ENCODE measurements at places on chromosomes 5 and 9.
A peak's percentile ranks its signal among the peaks of the same experiment; 100 is the strongest.

DNA sequence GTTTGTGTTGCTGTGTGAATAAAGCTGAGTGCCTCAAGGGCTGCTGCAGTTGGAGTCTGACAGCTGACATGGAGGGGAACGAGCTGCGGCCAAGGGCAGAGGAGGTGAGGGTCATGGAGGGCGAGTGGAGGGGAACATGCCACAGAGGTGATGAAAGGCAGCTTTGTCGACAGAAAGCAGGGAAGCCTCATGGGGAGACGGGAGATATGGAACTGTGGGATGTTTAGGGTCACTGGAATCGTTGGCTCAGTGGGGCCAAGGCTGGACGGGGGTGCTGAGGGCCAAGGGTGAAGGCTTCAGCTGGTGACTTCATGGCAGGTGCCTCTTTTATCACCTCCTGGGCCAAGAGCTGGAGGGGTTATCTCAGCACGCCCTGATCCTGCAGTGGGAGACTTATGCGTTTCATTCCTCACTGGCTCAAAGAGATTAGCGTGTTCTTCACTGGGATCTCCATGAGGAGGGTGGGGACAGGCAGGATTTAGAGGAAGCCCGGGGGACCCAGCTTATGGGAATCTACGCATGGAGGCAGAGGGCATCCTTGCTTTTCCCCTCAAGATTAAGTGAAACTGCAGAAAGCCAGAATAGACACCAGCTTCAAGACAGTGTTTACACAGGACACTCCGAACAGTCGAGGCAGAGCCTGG, 42.2 kb downstream of the FAM240B start:
- DNase-seq: no peak

- DNase-seq: no peak
These were observed 116.4 kb downstream of the MYO10 start for GRCh38 chr5:16819522-16820167.

DNA sequence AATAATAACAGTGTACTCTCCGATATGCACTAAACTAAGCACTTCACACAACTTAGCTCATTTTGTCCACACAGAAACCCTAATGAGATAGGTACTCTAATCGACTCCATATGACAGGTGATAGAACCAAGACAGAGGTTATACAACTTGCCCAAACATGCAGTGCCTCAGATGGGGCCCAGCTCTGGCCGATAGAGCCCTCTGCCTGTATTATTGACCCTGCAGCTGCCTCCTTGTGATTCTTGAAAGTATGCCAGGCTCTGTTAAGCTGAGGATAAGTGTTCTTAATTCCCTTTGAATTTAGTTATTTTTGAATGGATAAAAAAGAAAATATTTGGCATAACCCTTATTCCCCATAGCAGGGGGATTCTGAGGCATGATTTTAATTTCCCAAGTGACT, 78.5 kb downstream of the HMHB1 start:
- DNase-seq: peak; percentile 77

- no peak for DNase-seq
These were observed 52.4 kb upstream of the UBAC1 start for GRCh38 chr9:136013524-136014034.

DNA sequence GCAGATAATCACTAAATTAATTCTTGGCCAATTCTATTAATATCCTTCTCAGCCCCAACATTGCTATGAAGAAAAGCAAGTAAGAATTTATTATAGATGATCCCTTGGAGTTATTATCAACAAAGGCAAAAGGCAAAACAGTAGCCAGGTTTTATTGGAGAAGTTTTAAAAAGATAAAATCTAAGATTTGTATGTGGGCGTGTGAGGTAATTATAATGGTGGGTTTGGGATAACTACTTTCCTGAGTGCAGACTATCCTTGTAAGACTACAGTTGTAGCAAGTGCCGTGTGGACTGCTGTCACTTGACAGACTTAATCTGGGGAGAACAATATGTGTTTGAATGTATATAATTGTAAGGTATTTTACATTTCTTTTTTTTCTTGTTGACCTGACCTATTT, 23.2 kb downstream of the SLC31A1 start:
- no peak for DNase-seq

DNA sequence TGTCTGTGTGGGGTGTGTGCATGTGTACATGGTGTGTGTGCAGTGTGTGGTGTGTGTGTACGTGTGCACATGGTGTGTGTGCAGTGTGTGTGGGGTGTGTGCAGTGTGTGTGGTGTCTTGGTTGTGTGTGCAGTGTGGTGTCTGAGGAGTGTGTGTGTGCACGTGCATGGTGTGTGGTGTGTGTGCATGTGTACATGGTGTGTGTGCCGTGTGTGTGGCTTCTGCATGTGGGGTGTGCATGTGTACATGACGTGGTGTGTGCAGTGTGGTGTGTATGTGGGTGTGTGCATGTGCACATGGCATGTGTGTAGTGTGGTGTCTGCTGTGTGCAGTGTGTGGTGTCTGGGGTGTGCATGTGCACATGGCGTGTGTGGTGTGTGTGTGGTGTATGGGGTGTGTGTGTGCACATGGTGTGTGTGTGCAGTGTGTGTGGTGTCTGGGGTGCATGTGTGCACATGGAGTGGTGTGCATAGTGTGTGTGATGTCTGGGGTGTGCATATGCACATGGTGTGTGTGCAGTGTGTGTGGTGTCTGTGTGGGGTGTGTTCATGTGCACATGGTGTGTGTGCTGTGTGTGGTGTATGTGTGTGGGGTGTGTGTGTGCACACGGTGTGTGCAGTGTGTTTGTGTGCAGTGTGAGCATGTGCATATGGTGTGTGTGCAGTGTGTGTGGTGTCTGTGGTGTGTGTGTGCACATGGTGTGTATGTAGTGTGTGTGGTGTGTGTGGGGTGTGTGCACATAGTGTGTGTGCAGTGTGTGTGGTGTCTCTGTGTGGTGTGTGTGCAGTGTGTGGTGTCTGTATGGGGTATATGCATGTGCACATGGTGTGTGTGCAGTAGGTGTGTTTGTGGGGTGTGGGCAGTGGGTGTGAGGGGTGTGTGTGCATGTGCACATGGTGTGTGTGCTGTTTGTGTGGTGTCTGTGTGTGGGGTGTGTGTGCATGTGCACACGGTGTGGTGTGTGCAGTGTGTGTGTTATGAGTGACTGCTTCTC, 40.6 kb upstream of the ZNG1F start:
- DNase-seq: no peak

DNA sequence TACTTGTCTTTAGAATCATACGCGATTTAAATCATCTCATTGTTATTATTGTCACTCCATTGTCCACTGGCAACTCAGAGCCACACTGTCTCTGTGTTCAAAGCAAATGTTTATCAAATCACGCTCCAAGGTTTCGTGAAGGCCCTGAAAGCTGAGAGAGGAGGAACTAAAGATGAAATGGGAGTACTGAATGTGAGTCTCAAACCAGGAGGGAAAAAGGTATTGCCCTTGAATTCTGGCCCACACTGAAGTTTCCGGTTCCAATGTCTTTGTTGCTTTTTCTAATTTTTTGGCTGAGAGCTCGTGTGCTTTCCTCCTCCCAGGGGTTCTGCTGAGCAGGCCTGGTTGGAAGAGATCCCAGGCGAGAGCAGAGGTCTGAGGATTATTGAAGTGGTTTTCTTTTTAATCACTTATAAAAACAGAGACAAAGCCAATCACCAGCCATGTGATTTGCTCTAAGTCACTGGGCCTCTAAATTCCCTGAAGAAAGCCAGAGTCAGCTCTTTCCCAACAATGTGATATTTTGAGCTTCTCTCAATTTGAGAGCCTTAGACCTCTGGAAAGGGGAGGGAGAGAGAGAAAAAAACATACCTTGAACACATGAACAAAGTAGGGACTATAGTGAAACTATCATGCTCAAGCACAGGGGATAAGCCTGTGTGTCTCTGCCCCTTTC, 420.8 kb upstream of the GRAMD2B start:
- peak; percentile 42 for DNase-seq

DNA sequence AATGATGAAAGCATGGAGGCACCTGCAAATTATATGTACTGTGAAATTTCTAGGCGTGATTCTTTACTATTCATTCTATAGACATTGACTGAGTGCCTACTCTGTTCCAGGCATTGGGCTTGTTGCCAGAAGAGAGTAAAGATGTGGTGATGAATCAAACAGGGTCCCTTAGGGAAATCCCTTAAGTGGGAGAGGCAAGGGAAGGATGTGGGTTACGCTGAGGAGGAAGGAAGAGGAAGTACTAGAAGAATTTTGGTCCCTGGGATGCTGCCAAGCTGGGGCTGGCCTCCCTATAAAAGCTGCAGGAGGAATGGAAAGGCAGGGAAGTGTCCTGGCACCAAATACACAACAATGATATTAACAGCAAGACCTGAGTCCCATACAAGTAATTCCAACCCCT, 76.7 kb upstream of the SPOCK1 start:
- DNase-seq: no peak

GRCh38 chr5:180212363-180213255, 3.6 kb upstream of the RASGEF1C start:
- no peak for DNase-seq

DNA sequence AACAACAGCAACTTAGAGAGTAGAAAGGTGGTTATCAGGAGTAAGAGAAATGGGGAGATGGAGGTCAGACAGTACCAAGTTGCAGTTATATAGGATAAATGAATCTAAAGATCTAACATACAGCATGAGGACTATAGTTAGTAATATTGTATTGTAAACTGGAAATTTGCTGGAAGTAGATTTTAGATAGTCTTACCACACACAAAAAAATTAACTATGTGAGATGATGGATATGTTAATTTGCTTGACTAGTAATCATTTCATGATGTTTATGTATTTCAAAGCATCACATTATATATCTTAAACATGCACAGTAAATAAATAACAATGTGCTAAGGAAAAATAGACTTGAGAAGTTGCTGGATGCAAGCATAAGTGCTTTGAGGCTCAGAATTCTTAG, 622.1 kb downstream of the CCDC171 start:
- DNase-seq: no peak

- no peak for DNase-seq
These were observed 149.2 kb upstream of the ANKH start for GRCh38 chr5:15020736-15021135.

DNA sequence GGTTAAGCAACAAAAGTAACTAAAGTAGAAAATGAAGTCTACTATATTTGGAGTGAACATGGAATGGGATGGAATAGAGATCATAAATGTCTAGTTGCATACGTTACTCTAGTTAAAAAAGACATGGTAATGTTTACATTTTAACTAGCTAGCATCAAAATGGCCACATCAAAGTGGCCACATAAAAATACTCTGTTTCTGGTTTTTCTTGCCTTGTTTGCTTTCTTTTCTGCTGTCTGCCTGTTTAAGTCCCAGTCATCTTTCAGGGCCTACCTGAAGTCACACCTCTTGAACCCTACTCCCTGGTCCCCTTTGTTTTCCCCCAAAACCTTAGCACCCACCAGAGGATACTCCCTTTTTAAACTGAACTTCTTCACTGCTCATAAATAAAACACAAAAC, 6.4 kb upstream of the KIF2A start:
- DNase-seq: no peak

GRCh38 chr9:17082343-17083064, 52.3 kb upstream of the CNTLN start:
- DNase-seq: no peak

DNA sequence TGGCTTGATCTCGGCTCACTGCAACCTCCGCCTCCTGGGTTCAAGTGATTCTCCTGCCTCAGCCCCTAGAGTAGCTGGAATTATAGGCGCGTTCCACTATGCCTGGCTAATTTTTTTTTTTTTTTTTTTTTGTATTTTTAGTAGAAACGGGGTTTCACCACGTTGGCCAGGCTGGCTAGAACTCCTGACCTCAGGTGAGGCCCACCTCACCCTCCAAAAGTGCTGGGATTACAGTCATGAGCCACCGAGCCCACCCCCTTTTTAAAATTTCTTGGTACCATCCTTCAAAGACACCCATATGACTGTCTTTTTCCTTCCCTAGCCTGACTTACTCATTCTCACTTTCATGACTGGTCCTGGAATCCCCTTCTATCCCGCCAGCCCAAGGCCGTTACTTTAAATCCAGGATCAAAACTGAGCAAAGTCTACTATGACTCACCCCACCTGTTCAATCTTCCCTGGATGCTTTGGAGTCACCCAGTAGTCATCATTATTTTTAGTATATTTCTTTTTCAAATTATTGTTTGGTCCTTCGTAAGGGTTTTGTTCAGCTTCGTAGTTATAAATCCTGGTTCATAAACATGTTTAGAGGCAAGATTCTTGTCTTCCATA, 1.2 kb upstream of the TBCA start:
- no peak for DNase-seq

- peak; percentile 87 for DNase-seq
These were observed 24.5 kb downstream of the C9orf152 start for GRCh38 chr9:110183208-110184145.

- DNase-seq: no peak
These were observed 435.8 kb upstream of the PAPPA start for GRCh38 chr9:115717711-115718173.

GRCh38 chr5:79133121-79133656, 21.6 kb downstream of the BHMT start:
- peak; percentile 54 for DNase-seq

- no peak for DNase-seq
These were observed 1652.4 kb upstream of the ACO1 start for GRCh38 chr9:30732060-30732459.

GRCh38 chr5:104913841-104914281, 1351.3 kb upstream of the NUDT12 start:
- DNase-seq: no peak

GRCh38 chr5:149135536-149136201, 5.6 kb upstream of the ABLIM3 start:
- DNase-seq: no peak
